Breast epithelium (tissue), 4 donors: ENCODE measurements at places on chromosomes 2 and 18.

DNA sequence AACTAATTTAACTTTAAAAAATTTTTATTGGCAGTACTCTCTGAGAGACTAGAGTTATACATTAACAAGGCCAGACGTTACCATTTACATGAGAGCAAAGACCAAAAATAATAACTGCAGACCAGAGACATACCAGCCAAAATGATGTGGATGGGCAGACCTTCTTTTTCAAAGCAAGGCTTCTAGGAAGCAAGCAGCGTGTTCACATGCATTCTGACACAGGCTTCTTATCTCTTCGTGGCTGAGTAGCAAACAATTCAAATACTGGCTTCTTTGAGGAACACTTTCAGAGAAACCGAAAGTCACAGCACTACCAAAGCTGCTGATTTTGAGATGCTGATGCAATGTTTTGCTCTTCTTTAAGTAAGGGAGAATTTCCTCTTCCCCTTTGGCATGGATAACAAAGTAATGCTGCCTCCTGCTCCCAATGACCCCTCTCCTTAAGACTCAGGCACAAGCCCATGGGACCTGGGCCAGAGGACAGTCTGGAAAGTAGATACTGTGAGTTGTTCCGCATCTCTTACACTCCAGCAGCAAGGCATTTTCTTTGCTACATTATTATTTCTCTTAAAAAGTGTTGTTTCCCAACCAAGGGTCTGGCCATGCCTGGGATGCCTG, 181.9 kb downstream of the MREG start:
- peak overlapping the region; percentile 49 for H3K27ac ChIP-seq
- H3K36me3 ChIP-seq = no peaks in the 10 kb centered on the region
- H3K4me3 ChIP-seq = no peak overlapping the region
- no peak for DNase-seq
- no peaks in the 10 kb centered on the region for H3K27me3 ChIP-seq
- H3K4me1 ChIP-seq = no peaks in the 10 kb centered on the region

- no peaks in the 10 kb centered on the region for H3K27me3 ChIP-seq
- DNase-seq = no peak
- H3K36me3 ChIP-seq = no peaks in the 10 kb centered on the region
- no peaks in the 10 kb centered on the region for H3K4me1 ChIP-seq
- no peak overlapping the region for H3K27ac ChIP-seq
These were observed 414.4 kb upstream of the CDH7 start for GRCh38 chr18:65336411-65336810.

- no peak overlapping the region for H3K4me3 ChIP-seq
- no peaks in the 10 kb centered on the region for H3K36me3 ChIP-seq
- no peak overlapping the region for H3K27ac ChIP-seq
- H3K4me1 ChIP-seq = no peaks in the 10 kb centered on the region
- H3K27me3 ChIP-seq = no peaks in the 10 kb centered on the region
- no peak for DNase-seq
These were observed 13.1 kb upstream of the PPP1R1C start for GRCh38 chr2:181972431-181973170.

DNA sequence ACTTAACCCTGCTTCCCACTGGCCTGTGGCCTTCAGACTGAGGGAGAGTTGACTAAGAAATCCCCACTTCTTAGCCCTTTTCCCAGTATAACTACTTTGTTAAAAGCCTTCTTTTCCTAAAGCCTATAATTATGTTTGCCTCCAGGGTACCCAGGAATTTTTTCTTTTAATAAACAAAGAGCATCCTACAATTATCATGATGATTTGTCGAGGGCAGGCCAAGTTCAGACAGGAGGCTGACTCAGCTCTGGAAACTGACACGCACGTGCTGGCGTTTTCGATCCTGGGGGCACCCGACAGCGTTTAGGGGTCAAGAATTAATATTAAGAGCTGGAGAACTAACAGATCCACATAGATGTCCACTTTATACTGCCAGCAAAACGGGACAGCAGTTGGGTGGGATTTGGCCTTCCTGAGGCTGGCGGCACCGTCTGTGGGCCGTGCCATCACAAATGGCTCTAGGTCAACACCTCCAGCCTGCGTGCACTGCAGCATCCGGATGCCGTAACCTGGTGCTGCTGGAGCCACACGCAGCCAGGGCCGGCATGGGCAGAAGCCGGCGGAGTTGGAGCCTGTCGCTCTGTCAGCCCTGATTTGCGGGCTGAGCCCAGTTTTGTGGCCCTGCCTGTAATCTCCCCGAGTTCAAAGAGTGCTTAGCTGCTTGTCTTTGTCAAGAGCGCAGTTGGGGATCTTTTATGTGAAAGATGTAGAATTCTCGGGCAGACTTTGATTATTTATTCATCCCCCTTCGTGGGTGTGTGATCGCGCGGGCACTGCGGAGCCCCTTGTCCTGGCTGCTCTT, 191.0 kb downstream of the GLI2 start:
- no peaks in the 10 kb centered on the region for H3K36me3 ChIP-seq
- H3K4me1 ChIP-seq = no peaks in the 10 kb centered on the region
- H3K27me3 ChIP-seq = no peaks in the 10 kb centered on the region
- no peak overlapping the region for H3K27ac ChIP-seq
- no peak overlapping the region for H3K4me3 ChIP-seq

GRCh38 chr2:127563458-127564428, 28.3 kb downstream of the MYO7B start:
- no peaks in the 10 kb centered on the region for H3K27me3 ChIP-seq
- no peak for DNase-seq
- H3K4me3 ChIP-seq = no peak overlapping the region
- H3K4me1 ChIP-seq = no peaks in the 10 kb centered on the region
- H3K27ac ChIP-seq = no peak overlapping the region
- H3K36me3 ChIP-seq = no peaks in the 10 kb centered on the region

- no peaks in the 10 kb centered on the region for H3K36me3 ChIP-seq
- no peak overlapping the region for H3K27ac ChIP-seq
- DNase-seq = no peak
- no peaks in the 10 kb centered on the region for H3K27me3 ChIP-seq
These were observed 18.7 kb upstream of the MTCL1 start for GRCh38 chr18:8686611-8687010.

GRCh38 chr2:172083628-172084394, 1.5 kb upstream of the DLX1 start:
- no peak overlapping the region for H3K27ac ChIP-seq
- H3K4me3 ChIP-seq = peak overlapping the region; percentile 70
- peaks cover 22% of the 10 kb centered on the region for H3K27me3 ChIP-seq
- no peaks in the 10 kb centered on the region for H3K36me3 ChIP-seq
- DNase-seq = no peak

- H3K4me3 ChIP-seq = no peak overlapping the region
- DNase-seq = no peak
- H3K27me3 ChIP-seq = no peaks in the 10 kb centered on the region
- H3K4me1 ChIP-seq = no peaks in the 10 kb centered on the region
- H3K36me3 ChIP-seq = no peaks in the 10 kb centered on the region
- H3K27ac ChIP-seq = peak overlapping the region; percentile 58
These were observed 163.1 kb downstream of the STK39 start for GRCh38 chr2:168084288-168084687.

DNA sequence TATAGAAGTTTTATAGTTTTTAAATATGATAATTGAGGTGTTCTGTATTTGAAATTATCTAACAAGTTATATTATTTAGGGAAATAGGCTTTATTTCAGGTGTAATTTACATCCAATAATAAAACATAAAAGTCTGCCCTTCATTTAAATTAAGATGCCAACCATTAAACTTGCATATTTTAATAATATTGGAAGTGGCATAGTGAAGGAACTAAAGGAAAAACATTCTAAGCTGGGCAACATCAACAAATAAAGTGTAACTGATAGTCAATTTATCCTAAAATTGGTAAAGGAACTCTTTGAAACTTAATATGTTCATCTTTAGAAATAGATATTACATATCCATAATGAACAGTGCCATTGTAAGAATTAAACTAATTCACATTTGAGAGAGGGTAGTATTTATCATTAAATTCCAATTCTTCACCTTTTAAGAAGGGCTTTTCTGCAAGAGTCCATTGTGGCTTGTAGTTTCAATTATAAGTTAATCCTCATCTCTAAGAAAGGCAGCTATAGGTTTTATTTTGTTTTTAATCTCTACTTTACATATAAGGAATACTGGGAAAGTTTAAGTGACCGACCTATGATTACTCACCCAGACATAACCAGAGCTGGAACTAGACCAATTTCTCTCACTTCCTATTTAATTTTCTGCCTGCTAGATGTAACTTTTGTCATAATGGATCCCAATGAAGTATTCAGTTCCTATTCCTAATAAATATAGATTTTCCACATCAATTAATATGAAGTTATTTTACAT, 401.6 kb downstream of the XIRP2 start:
- no peak overlapping the region for H3K27ac ChIP-seq
- no peaks in the 10 kb centered on the region for H3K27me3 ChIP-seq
- H3K36me3 ChIP-seq = no peaks in the 10 kb centered on the region
- no peaks in the 10 kb centered on the region for H3K4me1 ChIP-seq
- DNase-seq = no peak

GRCh38 chr2:144513388-144514101, 6.4 kb downstream of the ZEB2 start:
- H3K4me1 ChIP-seq = no peaks in the 10 kb centered on the region
- peak overlapping the region; percentile 90 for H3K27ac ChIP-seq
- DNase-seq = no peak
- no peaks in the 10 kb centered on the region for H3K36me3 ChIP-seq

- DNase-seq = peak; percentile 99
- no peaks in the 10 kb centered on the region for H3K27me3 ChIP-seq
- peaks cover 10% of the 10 kb centered on the region for H3K36me3 ChIP-seq
- H3K27ac ChIP-seq = peak within 1 kb of the TSS; percentile 87
These were observed at the start of gene IMP4 for GRCh38 chr2:130342533-130343275. TSS of gene IMP4 (plus strand) at chr2:130342897. CDS start at chr2:130342933, 36 bp downstream.

DNA sequence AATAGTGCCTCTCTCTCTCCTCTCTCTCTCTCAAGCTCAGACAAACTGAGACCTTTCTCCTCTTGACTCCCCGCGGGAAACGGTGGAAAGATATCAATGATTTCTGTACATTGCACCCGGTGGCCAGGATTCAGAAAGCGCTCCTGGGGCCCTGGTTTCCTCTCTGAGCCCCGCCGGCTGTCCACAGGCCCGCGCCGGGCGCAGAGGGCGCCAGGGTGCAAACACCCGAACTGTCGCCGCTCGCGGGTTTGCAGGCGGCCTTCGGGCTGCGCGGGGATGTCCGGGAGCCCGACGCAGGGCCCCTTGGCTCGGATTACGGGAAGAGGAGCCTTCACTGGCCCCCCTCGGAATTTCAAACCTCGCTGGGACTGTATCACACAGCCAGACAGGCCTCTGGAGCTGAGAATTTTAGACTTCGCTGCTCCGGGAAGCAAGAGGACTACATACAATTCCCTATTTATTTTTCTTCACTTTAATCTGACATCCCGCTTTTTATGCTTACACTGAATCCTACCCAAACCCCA, 5.2 kb upstream of the EN1 start:
- no peak for DNase-seq
- H3K4me3 ChIP-seq = no peak overlapping the region
- H3K27ac ChIP-seq = no peak overlapping the region
- H3K36me3 ChIP-seq = no peaks in the 10 kb centered on the region

DNA sequence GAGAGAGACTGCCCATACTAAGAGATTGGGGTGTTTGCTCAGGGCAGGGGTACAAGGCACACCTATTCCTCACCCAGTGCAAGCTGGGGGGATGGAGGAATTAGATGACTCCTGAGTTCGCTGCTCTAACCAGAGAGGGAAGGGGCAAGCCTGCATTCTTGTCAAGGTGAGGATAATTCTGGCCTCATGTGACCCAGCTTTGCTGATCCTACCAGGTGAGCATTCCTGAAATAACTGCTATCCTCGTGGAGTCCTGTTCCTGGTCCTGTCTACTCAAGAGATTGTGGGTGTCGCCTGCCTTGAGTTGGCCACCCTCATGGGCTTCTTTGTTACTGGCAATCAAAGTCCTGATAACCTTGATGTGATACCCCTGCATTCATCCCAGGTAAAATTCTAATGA, 206.0 kb downstream of the SPP2 start:
- H3K36me3 ChIP-seq = no peaks in the 10 kb centered on the region
- H3K4me3 ChIP-seq = no peak overlapping the region
- no peaks in the 10 kb centered on the region for H3K27me3 ChIP-seq
- peak overlapping the region; percentile 80 for H3K27ac ChIP-seq
- no peak for DNase-seq
- peaks cover 3% of the 10 kb centered on the region for H3K4me1 ChIP-seq

DNA sequence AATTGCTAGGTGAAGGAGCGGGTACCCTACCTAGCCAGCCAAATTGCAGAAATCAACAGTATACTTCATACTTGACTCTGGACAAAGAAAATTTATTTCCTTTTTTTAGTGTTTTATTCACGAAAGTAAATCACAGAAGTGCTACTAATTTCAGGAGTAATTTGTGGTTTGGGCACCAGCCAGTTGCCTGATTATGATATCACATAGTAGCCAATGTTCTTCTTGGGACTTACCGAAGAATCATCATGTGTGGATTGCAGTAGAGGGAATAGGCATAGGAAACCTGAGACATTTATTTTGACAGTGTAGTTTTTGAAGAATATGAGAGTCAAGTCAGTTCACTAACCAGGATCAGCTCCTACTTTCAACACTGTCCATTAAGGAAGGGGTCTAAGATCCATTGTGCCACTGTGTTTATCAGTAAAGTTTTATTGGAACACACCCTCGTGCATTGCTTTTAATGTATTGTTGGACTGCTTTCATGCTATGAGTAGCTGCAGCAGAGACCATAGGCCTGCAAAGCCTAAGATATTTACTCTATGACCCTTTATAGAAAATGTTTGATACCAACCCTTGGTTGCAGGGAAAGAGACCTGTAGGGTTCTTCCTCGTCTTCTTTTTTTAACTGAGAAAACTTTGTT, 32.1 kb downstream of the TNFRSF11A start:
- H3K36me3 ChIP-seq = no peaks in the 10 kb centered on the region
- no peak overlapping the region for H3K27ac ChIP-seq
- no peaks in the 10 kb centered on the region for H3K27me3 ChIP-seq
- DNase-seq = no peak
- H3K4me3 ChIP-seq = no peak overlapping the region

GRCh38 chr2:209505410-209505809, 81.6 kb downstream of the MAP2 start:
- H3K27me3 ChIP-seq = no peaks in the 10 kb centered on the region
- H3K27ac ChIP-seq = no peak overlapping the region
- H3K4me3 ChIP-seq = no peak overlapping the region

- H3K36me3 ChIP-seq = no peaks in the 10 kb centered on the region
- no peak for DNase-seq
- no peak overlapping the region for H3K27ac ChIP-seq
- H3K4me3 ChIP-seq = no peak overlapping the region
These were observed 36.2 kb downstream of the ASB1 start for GRCh38 chr2:238462782-238463396.

- H3K27ac ChIP-seq = no peak overlapping the region
- peaks cover 4% of the 10 kb centered on the region for H3K27me3 ChIP-seq
- no peaks in the 10 kb centered on the region for H3K36me3 ChIP-seq
- DNase-seq = no peak
These were observed 477.7 kb downstream of the PLCL1 start for GRCh38 chr2:198282061-198282460.

GRCh38 chr2:161273038-161273760, 35.0 kb upstream of the PSMD14 start:
- no peaks in the 10 kb centered on the region for H3K4me1 ChIP-seq
- no peaks in the 10 kb centered on the region for H3K27me3 ChIP-seq
- no peak overlapping the region for H3K27ac ChIP-seq
- no peaks in the 10 kb centered on the region for H3K36me3 ChIP-seq

GRCh38 chr18:51639541-51639940, 442.1 kb upstream of the MEX3C start:
- DNase-seq = no peak
- no peaks in the 10 kb centered on the region for H3K4me1 ChIP-seq
- H3K36me3 ChIP-seq = no peaks in the 10 kb centered on the region
- no peak overlapping the region for H3K4me3 ChIP-seq
- no peaks in the 10 kb centered on the region for H3K27me3 ChIP-seq
